Activated CD4-positive, alpha-beta T cell treated with anti-CD3 and anti-CD28 coated beads, Interleukin-2, amount 50 U/mL, for 1 hour (primary cell): ENCODE measurements at places on chromosomes 3 and 15.

DNA sequence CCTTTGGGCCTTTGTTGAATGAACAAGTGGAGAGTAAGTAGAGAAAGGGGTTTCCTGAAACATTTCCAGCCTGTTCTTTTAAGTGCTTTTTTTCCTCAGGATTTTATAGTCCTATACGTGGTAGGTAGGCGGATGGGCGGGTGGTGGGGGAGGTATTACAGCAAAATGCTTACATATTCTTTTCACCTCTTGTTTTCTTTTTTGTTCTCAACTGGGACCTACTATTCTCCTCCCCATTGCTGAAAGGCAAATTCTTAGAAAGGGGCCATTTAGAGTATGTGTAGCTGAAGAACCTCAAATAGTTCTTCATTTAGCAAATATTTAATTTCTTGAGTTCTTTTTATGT, 135.8 kb downstream of the FNDC3B start:
- no peak for DNase-seq

GRCh38 chr3:11969986-11970385, 34.2 kb upstream of the SYN2 start:
- DNase-seq = no peak

GRCh38 chr3:101466465-101467309, 46.3 kb downstream of the SENP7 start:
- no peak for DNase-seq

DNA sequence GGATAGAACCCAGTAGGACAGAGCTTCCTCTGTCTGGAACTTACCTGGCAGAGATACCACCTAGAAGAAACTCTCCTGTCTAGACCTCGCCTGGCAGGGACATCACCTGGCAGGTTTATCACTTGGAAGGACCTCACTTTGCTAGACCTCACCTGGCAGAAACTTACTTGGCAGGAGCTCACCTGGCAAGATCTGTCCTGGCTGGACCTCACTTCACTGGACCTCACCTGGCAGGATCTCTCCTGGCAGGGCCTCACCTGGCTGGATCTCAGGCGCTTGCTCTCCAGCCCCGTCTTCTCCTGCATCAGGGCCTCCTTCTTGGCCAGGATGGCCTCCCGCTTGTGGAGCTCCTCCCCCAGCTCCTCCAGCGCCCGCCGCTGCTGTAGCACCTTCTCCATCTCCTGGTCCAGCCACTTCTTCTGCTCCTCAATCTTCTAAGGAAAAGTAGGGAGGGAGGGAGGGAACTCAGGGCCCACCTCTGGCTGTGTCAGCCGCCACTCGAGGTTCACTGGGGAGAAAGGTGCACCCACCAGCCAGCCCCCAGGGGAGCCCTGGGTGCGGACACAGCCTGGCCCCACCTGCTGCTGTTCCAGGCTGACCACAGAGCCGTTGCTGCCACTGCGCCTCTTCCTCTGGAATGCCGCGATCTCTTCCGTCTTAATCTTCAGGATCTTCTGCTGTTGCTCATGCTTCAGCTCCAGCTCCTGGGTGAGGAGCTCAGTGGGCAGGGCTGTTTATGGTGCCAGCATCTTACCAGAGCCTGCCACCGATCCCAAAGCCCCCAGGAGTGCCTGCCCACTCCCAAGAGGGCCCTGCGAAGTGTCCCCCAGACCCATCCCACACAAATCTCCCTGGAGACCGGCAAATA, 22.5 kb downstream of the KIF7 start:
- DNase-seq = no peak

GRCh38 chr15:59237119-59237855, 30.6 kb downstream of the LDHAL6B start:
- no peak for DNase-seq

DNA sequence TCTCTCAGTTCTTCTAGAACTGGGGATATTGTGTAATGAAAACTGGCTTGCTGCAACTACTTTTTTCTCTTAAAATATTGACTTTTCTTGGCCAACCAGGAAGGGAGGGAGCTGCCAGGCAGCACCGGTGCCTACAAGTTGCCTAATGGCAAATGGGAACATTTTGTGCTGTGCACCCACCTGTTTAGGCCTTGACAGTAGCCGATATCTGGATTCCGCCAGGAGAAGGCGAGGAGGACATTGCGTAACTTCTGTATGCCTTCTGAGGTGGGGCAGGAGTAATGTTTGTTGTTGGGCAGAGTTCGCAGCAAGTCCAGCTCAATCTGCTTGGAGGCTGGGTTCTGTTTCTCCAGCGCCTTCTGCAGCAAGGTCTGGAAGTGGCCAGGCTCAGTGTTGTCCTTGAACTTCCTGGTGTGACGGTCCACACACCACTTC, 64.9 kb downstream of the TBC1D2B start:
- DNase-seq = no peak

DNA sequence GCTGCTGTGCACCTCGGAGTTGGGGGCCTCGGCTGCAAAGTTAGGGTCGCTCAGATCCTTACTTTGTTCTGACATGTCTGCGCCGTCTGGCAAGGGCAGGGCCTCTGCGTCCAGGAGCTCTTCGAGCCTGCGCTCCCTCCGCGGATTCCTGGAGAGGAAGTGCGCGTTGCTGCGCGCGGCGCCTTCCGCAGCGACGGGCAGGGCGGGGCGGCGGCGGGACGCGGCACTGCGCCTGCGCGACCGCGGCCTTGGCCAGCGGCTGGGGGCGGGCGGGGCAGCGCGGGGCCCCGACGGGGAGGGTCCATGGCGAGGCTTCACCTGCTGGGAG, at the start of gene NDN:
NDN (minus strand) TSS at position 163 of the 328 bp plus-strand sequence; CDS start at position 75, 88 bp downstream.
- no peak for DNase-seq

DNA sequence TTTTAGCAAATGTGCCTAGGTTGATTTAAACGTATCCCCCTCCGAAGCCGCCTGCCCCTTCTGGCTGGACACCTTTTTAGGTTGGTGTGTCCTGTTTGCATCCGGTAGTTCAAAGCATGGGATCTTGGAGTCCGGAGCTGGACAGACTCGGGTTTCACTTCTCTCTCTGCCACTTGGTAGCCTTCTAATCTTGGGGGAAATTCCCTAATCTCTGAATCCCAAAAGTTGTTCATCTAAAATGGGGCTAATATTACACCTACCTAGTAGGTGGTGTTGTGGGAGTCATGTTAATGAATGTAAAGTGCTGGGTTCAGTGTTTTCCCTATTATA, 760 bp downstream of the FANCI start:
- DNase-seq = no peak

DNA sequence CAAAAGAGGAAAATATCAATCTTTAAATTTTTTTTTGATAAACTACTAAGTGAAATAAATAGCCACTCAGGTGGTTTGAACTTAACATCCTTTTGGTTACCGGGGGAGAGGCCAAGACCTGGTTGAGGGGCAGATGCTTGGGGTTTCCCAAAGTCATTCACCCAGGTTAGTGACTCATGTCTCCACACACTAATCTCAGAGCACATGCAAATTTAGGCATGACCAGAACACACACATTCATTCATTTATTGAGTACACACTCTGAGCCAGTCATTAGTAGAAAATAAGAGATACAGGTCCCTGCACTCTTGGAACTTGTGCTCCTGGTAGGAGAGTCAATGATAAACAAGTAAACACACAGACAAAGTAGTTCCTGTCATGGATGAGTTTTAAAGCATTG, 7.3 kb downstream of the ILDR1 start:
- DNase-seq = no peak

DNA sequence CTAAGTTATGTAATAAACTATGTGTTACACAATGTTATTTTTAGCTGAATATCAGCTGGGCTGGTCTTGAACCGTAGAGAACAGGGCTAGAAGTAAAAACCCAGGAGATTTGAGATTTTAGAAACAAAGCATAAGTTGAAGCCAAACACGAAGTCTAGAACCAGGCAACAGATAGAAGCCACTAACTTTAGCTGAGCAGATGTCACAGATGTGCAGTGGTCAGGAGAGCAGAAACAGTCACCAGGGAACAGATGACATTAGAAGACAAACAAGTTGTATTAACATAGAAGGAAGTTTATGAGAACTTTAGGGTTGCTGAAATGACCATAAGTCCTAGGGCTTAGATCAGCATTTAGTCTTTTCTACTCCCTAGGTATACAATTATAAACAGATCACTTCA, 731.0 kb downstream of the ZNF385D start:
- DNase-seq = no peak

DNA sequence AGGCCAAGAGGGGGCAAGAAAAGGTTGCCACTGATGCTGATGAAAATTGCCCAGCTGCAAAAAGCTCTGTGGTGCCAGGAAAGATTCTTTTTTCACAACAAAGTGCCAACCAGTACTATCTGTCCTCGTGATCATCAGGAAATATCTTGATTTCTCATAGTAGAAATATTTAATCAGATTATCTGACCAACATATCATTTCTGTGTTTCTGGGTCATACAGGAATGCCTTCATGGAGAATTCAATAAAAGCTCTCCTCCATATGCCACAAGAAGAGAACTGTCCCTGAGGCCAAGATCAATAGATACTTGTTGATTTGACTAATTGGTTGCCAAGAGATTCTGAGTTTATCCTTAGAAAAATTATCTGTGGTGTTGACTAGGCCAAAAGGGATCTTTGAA, 63.5 kb downstream of the FSIP1 start:
- DNase-seq = no peak

- no peak for DNase-seq
Observed at GRCh38 chr3:111107662-111108035, 36.0 kb downstream of the NECTIN3 start.

DNA sequence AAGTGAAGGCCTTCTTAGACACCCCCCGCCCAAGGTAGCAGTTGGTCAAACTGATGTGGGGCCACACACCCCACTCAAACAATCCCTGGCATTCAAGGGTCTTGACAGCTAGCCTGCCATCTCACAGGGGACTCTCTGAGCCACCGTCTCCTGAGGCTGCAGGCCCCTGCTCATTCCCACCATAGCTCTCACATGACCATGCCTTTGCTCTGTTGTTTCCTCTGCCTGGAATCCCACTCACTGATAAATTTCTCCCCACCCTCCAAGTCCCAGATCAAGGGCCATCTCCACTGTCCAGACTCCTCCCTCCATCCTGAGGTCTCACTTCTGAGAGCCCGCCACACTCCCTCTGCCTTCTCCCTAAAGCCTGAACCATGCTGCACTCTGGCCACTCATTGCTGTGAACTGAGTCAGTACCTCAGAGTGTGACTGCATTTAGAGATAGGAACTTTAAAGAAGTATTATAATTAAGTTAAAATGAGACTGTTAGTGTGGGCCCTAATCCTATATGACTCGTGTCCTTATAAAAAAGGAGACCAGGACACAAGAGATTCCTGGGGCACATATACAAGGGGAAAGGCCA, 10.0 kb downstream of the WNT7A start:
- no peak for DNase-seq

- no peak for DNase-seq
Observed at GRCh38 chr15:28955160-28955992, 69.6 kb downstream of the APBA2 start.

- no peak for DNase-seq
Observed at GRCh38 chr3:75218577-75218976, 445.6 kb upstream of the FRG2C start.

DNA sequence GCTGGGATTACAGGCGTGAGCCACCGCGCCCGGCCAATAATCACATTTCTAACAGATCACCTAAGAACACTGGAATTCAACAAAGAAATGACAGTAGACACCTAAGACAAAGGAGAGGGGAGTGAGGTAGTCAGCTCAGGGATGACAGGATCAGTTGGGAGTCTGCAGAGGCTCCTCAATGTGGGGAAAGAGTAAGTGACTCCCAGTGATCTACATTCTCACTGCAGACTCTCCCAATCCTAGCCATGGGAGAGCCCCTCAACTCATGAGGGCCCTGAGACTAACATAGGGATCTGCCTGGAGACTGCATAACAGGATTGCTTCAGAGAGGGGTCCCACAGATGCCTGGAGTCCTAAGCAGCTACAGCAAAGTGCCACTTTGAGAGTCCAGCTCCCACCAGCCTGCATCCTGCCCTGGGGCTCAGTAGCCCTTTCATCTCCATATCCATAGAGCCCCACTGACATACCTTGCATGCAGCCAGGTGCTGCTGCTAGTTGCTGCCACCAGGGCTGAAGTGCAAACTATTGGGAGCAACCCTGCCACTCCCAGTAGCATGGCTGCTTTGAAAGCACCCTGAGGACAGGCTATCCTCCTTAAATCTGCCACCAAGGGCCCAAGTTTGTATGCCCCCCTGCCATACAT, 21.8 kb upstream of the PFN2 start:
- DNase-seq = no peak

DNA sequence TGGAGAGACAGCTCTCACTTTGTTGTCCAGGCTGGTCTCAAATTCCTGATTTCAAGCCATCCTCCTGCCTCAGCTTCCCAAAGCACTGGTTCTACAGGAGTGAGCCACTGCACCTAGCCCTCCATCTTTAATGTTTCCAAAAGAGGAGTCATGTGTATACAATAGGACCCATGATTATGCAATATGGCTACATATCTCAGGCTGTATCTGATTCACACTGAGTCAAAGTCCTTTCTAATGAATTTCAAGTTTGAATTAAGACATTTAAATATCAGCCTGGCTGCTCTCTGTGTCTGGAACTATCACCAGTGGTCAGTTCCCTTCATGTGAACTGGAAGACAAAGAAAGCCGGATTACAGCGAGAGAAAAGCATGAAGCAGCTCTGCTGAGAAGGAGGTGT, 90.5 kb downstream of the MINAR1 start:
- no peak for DNase-seq

DNA sequence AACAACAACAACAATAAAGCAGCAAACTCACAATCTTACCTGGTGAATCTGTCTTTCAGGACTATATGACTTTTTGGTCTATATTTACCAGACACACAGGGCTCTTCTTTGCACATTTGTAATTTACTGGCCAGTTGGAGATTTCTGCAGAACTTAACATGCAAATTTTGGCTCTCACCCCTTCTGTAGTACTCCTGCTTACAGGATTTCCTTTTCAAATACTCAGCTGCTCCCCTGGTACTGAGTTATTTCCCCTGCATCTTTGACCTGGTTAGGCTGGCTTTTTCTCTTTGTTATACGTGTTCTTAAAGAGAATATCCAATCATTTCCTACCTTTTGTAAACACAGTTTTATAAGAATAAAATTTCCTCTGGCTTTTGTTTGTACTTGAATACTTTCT, 228.0 kb downstream of the MBNL1 start:
- no peak for DNase-seq

- no peak for DNase-seq
Observed at GRCh38 chr15:101820781-101821180, 8.8 kb downstream of the OR4F15 start.
